Esophagus muscularis mucosa (tissue), 4 donors: ENCODE measurements at places on chromosomes 1 and 21.

DNA sequence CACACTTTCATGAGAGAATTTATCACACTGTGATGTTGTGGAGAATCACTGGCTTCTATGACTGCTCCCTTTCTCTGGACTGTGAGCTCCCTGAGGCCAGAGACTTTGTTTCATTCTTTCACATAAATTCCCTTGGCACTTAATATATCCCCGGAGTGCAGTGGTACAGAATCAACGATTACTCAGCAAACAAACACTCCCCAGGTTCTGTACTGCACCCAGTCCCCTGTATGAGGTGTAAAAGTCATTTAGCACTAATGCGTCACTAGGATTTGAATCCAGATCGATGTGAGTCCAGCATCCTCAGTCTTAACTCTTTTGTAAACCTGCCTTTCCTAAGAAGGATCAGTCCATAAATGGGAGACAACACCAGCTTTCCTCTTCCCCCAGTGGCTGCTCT, 6.8 kb upstream of the UTP25 start:
- DNase-seq: no peak

- DNase-seq: no peak
Measured at GRCh38 chr1:1324084-1324523, 356 bp downstream of the INTS11 start.

- no peak for DNase-seq
Measured at GRCh38 chr1:225460021-225460736, 32.3 kb upstream of the LBR start.

DNA sequence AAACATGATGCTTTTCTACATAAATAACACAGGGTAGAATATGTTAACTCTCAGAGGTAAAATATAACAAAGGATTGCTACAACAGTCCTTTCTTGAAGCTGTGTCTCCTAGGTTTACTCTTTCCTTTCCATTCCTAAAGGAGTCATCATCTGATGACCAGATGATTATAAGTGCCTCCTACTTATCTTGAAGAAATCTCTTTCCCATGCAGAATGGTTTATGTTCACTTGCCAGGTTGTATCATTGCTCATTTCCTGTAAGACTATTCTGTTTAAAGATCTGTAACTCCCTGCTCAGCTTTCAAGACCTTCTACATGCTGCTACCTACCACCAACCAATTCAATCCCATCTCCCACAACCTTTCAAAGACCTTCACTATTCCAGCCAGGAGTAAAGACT, 51.5 kb upstream of the PTCH2 start:
- no peak for DNase-seq

DNA sequence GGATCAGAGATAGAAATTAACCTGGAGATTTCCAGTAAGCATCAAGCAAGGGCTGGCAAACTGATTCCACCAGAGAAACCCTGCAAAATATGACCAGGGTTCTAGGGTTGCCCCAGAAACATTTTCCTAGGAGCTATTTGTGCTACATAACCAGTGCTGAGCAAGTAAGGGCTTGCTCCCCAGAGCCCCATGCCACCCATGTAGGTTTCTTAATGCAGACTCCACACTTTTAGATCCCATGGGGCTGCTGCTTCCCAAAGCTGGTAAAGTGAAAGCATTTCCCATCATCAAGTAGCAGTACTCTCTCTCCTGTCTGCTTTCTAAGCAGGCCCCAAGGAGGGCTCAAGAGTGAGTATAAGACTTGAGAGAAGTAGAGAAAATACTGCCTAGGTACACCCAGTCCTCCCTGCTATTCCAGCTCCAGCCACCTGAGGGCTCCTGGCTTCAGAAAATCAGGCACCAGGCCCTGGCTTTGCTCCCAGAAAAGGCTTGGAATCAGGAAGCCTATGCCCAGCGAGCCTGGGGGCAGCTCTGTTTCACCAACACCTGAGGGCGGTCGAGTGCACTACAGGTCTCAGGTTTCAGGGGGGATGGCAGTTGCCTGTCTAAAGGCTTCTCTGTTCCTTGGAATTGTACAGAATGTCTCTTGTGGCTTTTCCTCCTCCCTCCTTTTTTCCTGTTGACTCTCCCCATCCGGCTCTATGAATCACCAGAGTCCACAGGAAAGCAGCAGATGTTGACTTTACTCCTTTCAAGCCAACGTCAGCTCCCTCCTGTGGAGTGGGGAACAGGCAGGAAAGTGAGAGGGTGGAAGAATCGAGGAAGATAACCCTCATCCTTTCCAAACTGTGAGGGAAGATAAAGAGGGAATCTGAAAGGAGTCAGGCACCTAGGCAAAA, 6.2 kb upstream of the ANKRD35 start:
- DNase-seq: peak; percentile 98
